ENCODE measurements at places on chromosomes 7 and 10.

DNA sequence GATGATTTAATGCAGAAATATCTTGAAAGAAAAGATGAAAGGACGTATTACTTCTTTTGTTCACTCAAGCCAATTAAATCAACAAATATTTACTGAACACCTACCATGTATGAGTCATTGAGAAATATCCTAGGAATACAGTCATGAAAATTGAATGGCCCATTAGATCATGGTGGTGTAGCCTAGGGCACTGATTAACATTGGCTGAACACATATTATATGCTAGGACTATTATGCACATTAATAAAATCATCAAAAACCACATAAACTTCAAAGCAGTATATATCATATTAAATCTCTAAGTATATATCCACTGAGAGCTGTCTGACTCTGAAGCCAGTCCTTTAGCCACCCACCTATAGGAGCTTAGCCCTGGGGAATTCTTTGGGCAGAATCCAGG, 41.8 kb downstream of the FAM204A start:
- DNase-seq: no peak

GRCh38 chr7:101784292-101785127, 32.9 kb upstream of the CUX1 start:
- DNase-seq: no peak

- DNase-seq: no peak
Observed at GRCh38 chr7:40716052-40716451, 581.2 kb downstream of the SUGCT start.

- DNase-seq: no peak
Observed at GRCh38 chr7:144622745-144623144, 213.1 kb downstream of the TPK1 start.

- DNase-seq: no peak
Observed at GRCh38 chr7:144513334-144513733, 109.8 kb upstream of the NOBOX start.

DNA sequence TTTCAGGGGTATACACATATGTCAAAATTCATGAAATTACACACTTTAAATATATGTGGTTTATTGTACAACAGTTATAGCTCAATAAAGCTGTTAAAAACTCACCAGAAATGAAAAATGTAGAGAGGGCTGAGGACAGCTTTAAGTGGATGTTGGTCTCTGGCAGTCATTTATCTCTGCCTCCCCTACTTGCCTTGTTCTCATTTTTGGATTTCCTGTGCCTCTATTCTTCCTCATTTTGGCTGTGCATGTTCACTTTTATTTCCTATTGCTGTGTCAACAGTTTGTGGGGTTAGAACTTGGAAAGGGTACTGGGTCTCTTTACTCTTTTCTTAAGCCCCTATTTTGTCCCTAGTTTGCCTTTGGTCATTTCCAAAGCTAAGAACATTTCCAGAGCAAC, 18.6 kb upstream of the MEST start:
- DNase-seq: no peak

DNA sequence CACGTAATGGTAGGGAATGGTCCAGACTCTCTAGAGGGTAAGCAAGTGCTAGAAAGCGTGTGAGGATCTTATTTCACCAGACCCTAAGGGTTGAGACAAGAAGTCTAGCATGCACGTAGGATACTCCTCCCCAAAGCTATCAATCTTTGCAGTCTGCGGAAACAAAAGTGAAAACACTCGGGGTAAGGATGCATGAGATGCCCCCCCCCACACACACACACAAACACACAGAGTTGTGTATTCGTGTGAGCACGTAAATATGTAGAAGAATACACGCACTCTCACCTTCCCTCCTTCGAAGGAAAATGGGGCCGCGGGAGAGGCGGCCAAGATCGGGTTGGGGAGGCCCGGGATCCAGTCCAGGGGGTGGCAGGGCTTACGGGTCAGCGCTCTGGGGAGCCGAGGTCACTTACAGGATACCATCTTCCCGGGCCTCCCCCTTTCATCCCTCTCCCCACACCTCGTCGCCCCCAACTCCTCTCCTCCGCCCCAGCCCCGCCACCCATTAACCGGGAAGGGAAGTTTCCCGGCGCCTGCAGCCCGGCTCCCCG, 455 bp downstream of the CUL2 start:
- DNase-seq: peak; percentile 53

Measured in CD4-positive, alpha-beta T cell (primary cell).